ENCODE measurements at places on chromosomes 2 and 18.
A peak's percentile ranks its signal among the peaks of the same experiment; 100 is the strongest.

DNA sequence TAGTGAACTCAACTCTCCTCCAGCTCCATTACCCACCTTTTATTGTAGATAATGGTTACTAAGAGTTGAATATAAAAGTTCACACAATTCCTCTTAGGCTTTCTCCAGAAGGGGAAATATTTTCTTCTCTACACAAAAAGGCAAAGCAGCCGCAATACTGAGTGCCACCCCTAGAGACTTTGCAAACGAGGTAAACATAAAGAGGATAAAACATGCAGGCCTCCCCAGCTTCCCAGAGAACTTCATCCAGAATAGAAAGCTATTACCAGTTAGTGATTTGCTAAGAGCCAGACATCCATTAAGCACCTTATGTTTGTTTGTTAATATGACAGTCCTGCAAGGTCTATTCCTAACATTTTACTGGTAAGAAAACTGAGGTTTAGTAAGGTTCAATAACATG lies 17.4 kb downstream of the ZNF521 start:
- DNase-seq = no peak

- no peak for DNase-seq
These were observed 76.8 kb downstream of the POLR1A start for GRCh38 chr2:86028766-86029381.

GRCh38 chr2:205352094-205352493 lies 330.2 kb upstream of the NRP2 start:
- DNase-seq = no peak

DNA sequence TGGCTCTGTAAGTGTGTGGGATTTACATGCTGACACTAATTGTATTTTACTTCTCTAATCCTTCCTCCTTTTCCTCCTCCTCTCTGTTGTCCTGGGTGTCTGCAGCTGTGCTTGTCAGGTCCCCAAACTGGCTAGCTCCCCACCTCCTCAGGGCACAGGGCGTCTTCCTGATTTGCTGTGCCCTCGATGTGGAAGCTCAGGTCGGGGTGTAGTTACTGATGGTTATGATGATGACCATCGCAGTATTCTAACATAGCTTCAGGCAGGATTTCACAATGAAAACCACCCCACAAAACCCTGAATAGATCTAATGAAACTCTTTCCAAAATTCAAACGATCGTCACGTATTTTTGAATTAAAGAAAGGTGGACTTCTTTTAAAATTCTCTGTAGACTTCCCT lies 428.4 kb downstream of the TGIF1 start:
- no peak for DNase-seq

DNA sequence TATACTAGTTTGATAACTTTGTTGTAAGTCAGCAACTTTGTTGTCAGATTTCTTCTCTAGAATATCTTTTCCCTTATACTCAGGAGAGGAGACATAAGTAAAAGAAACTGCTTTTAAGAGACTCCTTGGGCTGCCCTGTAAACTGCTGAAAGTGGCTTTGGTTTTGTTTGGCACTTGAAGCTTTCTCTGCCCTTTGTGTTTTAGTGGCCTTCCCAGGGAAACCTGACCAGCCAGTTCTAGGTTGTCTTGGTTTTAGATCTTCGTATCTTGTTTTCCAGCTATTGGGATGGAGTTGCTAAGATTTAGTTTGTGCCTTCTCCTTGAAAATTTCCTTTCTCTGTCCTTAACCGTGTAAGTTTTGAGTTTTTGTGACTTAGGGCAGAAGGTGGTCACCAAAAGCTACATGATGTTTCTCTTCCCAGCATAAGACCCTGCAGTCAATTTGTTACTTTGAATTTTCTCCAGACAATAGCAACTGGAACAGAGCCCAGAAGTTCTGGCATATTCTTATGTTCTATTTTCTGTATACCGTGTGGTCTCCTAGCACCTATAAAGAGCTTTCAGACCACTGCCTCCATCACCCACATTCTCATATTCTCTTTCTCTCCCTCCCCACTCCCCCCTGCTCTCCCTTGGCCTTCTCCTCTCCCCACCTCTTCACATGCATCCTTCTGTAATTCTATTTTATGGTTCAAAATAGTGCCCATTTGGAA lies 81.1 kb downstream of the BOLA3 start:
- no peak for DNase-seq

- DNase-seq = no peak
These were observed 543.5 kb upstream of the HNMT start for GRCh38 chr2:137420744-137421143.

DNA sequence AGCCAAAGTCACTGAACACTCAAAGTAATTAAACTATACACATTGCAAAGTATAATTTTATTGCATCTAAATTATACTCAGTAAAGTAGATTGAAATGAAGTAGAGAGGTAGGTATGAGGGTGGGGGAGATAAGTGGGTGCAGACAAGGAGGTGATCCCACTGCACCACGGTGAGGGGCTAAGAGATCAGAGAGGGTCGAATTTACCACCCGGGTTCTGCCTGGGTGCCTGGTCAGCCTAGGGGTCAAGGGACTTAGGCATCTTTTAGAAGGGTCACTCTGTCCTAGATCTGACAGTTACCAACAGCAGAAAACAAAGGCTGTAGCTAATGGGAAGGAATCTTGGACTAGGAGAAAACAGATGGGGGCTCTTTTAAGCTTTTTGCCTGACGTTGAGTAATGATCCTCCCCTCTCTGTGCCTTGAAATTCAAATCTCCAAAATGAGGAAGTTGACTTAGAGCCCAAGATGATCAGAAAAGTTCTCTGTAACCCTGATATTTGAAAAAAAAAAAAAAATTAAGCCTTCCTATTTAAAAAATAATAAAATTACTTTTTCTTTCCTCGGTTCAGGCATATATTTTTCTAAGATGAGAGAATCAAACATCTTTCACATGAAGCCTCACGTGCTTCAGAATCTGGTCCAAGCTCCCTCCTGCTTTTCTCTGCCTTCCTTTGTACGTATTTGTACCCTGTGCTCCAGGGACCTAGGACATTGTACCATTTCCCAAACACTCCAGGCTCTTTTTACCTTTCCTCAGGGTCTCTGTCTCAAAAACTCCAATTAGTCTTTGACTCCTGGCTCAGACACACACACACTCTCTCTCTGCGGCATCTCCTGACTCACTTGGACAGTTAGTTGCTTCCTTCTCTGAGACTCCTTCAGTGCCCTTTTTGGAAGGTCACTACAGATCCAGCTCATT lies 353.9 kb downstream of the CYRIA start:
- no peak for DNase-seq

GRCh38 chr2:238920053-238920452 lies 72.2 kb downstream of the TWIST2 start:
- DNase-seq = no peak

DNA sequence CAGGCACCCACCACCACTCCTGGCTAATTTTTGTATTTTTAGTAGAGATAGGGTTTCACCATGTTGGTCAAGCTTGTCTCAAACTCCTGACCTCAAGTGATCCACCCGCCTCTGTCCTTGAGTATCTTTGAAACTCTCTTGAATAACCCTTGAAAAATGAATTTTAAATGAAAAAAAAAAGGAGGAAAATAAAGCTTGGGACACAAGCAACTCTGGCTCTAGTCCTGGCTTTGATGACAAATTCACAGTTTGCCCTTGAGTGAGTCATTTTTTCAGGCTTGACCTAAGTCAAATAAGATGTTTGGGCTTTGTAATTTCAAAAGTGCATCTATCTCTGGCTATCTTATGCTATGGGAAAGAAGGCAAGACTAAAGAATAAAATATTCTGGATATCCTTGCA lies 79.0 kb upstream of the TRIB2 start:
- no peak for DNase-seq

- DNase-seq = no peak
These were observed 143.4 kb upstream of the CYP26B1 start for GRCh38 chr2:72291059-72291458.

GRCh38 chr2:112836695-112837117 lies at the start of gene IL1B:
TSS of gene IL1B (minus strand) at chr2:112836779. CDS start at chr2:112836229, 550 bp downstream.
- DNase-seq = peak; percentile 43

- DNase-seq = no peak
These were observed 7.1 kb downstream of the ACVR1 start for GRCh38 chr2:157868993-157869392.

DNA sequence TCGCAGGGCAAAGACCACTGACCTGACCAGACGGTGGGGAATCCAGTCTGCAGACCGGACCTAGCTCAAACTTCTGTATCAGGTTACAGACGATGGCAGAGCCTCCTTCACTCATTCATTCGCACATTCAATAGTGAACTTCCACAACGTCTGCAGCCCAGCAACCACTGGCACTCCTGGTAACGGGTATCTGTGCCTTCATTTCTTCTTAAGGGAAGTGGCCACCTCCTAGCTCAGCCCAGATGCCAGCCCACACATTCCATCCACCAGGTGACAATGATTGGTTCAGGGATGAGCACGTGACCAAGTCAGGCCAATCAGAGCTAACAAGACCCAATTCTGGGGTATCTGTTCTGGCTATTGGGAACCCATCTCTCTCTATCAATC lies 15.9 kb upstream of the ARMC9 start:
- DNase-seq = no peak

DNA sequence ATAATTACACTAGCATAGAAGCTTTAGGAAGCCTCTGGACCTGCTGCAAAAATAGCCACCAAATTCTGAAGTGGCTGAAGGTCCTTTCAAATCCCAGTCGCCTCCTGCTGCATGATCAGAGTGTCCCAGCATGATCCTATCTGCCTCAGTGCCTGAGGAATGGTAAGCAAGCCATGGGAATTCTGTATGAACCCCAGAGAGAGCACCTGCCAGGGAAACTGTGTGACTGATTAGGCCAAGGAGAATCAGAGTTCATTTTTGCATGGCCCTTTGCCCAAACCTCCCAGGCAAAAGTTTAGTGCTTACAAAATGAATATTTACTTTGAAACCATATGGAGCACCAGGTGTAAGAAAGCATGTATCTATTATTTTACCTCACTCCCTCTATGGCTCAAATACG lies 221.4 kb downstream of the ARL4C start:
- DNase-seq = no peak

DNA sequence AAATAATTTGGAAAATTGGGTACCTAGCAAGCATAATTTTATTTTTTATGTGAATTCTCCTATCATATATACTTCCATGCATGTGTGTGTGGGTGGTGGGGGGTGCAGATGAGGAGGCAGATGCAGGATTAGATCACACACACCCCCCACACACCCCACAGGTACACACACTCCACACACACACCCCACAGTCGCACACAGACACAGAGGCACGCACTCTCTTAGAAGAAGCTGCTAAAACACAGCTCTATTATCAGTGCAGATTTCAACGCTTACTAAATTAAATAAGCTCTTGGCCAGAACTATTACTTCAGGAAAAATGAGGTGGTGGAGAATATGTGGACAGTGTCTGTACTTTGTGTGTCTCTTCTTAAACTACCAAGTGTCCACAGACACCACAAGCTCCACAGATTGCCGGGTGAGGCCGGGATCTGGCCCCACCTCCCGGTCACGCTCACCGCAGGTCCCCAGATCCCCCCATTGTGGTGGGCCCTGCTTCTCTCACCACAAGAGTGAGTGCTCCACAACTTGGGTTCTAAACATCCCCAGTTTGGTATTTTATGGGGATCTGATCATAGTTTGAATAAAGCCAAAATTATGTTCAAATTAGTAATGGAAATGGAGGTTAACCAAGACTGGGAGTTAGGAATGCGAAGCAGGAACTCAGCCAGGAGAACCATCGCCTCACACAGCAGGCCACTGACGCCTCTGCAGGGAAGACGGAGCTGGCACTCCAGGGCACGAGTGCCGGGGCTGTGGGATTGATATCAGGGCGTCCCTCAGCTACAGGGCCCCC lies 102.1 kb downstream of the PXDN start:
- no peak for DNase-seq

DNA sequence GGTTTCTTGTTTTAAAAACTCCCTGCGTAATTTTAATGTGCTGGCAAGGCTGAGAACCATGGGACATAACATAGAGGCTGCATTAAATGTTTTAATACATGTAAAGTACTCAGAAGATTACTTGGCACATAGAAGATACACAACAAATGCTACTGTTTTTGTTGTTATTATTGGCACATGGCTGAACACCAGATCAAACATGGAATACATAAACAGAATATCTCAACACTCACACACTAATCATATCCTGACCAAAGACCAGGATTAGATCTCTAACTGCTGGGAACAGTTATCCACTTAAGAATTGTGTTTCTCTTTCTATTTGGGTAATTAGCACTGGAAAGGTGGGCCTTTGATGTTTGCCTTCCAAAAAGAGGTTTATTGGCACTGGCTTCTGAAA lies 69.3 kb downstream of the KCNE4 start:
- DNase-seq = no peak

- DNase-seq = no peak
These were observed 1016.4 kb upstream of the CRIM1 start for GRCh38 chr2:35339211-35339610.

DNA sequence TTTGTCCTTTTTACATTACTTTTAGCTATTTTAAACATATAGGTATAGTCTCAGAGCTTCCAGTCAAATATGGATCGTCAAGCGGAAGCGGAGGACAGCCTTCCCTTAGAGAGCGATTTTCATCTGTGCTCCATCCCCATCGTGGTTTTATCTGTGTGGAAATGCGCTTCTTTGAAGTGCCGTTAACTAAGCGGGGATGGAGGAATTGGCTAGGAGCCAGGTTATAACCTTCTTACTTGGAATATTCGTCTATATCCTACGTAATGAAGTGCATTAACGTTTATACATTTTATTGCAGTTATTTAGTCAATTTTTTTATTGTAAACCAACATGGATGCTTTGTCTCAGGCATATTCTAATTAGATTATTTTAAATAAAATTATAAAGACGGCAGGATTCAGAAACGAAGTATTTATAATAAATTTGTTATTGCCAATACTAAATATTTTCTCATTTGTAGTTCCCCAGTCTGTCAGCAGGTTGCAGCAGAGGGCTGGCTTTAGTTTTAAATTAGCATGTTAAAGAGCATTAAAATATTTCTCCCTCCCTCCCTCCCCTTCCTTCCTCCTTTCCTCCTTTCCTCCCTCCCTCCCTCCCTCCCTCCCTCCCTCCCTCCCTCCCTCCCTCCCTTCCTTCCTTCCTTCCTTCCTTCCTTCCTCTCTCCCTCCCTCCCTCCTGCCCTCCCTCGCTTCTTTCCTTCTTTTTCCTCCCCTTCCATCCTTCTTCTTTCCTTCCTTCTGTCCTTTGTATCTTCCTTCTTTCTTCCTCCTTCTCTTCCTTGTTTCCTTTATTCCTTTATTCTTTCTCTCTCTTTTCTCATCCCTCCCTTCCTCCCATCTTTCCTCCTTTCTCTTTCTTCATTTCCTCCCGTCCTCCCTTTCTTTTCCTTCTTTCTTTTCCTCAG lies 80.6 kb upstream of the DOCK10 start:
- no peak for DNase-seq

DNA sequence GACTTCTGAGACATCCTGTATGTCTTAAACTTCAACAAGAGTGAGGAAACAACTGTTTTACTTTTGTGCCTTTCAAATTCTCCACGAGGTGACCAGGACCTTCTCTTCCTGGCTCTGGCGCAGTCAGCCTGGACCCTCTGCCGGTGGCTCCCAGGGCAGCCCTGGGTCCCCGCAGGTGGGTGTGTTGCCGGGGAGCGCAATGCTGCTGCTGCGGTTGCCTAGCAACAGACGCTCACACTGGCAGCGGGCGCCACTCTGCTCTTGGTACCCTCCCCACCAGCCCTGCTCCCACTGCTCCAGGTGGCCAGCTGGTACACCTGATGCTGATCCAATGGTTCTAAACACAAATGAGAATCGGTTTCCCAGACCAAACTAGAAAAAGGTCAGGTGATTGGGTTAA lies 58.7 kb downstream of the GNAL start:
- DNase-seq = no peak
